ENCODE measurements at places on chromosomes 12 and 14.
A peak's percentile ranks its signal among the peaks of the same experiment; 100 is the strongest.

GRCh38 chr12:40691913-40692764 is at the start of gene CNTN1:
Gene CNTN1, plus strand, starts transcription at chr12:40692439.
- peak; percentile 68 for DNase-seq

GRCh38 chr12:100758083-100758482 is 36.5 kb upstream of the ANO4 start:
- DNase-seq, result no peak

- no peak for DNase-seq
Measured at GRCh38 chr12:67716817-67717216, 68.3 kb downstream of the DYRK2 start.

GRCh38 chr12:80400571-80400991 is 43.5 kb upstream of the PTPRQ start:
- no peak for DNase-seq

DNA sequence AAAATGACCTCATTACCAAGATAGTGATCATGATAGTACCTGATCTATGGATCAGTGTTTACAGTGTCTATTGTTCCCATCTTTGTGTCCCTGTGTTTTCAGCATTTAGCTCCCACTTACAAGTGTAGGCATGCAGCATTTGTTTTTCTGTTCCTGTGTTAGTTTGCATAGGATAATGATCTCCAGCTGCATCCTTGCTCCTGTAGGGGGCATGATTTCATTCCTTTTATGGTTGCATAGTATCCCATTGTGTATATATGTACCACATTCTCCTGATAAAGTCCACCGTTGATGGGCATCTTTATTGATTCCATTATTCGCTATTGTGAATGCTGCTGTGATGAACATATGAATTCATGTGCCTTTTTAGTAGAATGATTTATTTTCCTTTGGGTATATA is 215.4 kb upstream of the NAV3 start:
- DNase-seq, result no peak

GRCh38 chr12:13197526-13198143 is 1.1 kb downstream of the EMP1 start:
- no peak for DNase-seq

DNA sequence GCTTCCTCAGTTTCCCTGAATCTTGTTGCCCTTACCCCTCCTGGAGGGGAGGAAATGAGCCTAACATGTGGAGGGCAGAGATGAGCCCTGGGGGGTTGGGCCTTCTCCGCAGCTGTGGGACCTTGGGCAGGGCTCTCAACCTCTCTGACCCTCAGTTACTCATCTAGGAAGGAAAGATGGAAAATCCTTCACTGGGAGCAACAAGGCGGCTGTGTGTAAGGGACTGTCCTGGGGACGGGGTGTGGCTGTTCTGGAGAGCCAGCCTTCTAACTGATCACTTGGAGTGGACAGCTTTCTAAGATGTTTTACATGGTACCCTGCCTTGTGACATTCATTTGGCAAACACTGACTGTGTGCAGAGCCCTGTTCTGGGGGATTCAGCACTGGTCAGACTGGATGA is 14.7 kb downstream of the BEGAIN start:
- DNase-seq, result no peak

- DNase-seq, result no peak
Measured at GRCh38 chr12:3551976-3552725, 61.1 kb downstream of the PRMT8 start.

- no peak for DNase-seq
Measured at GRCh38 chr12:69396041-69396440, 36.5 kb downstream of the YEATS4 start.

DNA sequence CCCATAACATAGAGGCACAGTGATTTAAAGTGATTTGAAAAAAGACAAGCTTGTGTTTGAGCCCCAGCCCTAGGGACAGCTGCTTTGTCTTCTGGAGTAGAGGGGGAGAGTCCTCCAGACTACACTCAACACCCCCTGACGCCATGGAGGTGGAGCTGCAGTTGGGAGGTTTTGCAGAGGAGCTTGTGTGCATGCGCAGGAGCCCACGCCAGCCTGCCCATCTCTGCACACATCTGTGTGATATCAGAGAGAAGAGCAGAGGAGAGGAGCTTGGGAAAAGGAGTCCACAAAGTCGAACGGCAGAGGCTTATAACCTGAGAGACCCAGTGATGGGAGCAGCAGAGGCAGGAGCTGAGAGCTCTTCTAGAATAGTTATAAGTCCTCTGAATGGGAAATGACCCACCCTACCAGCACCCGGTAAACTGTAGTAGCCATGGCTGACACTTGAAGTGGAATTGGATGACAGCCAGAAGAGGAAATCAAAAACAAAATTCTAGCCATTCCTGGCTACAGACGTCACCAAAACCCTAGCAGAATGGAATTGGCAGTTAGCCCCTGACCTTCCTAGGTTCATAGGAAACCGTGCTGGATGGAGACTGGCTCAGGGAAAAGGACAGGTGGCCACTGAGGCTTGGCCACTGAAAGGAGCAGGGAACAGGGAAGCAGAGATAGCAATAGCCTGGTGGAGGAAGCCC is 185.1 kb upstream of the VASH1 start:
- no peak for DNase-seq

DNA sequence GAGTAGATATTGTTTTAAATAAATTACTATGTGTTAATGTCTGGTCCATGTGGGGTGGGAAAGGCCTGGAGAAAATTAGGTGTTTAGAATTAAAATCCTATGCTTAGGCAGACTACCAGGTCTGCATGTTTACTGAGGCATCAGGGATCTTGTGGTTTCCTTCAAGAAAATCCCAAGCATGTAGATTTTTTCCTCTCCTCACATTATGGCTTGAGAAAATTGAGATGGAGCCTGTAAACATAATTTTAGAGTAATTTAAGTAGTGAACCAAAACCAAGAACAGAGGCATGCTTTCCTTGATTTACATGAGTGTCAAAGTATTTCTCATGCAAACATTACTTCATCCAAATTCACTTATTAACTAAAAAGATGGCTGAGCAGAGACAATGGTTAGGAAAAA is 823.7 kb downstream of the AACS start:
- DNase-seq, result no peak

DNA sequence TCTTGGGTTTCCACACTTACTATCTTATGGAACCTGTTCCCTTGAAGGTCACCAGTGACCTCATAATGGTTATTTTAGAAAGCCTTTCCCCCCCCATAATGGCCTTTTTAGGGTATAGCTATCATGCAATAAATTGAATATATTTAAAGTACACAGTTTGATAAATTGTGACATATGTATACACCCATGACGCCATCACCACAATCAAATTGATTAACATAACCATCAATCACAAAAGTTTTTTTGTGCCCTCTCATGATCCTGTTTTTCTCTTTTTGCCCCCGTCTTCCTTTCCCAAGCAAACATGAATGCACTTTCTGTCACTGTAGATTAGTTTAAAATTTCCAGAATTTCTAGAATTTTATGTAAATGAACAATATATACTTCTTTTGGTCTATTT is 28.7 kb upstream of the OR4E1 start:
- no peak for DNase-seq

DNA sequence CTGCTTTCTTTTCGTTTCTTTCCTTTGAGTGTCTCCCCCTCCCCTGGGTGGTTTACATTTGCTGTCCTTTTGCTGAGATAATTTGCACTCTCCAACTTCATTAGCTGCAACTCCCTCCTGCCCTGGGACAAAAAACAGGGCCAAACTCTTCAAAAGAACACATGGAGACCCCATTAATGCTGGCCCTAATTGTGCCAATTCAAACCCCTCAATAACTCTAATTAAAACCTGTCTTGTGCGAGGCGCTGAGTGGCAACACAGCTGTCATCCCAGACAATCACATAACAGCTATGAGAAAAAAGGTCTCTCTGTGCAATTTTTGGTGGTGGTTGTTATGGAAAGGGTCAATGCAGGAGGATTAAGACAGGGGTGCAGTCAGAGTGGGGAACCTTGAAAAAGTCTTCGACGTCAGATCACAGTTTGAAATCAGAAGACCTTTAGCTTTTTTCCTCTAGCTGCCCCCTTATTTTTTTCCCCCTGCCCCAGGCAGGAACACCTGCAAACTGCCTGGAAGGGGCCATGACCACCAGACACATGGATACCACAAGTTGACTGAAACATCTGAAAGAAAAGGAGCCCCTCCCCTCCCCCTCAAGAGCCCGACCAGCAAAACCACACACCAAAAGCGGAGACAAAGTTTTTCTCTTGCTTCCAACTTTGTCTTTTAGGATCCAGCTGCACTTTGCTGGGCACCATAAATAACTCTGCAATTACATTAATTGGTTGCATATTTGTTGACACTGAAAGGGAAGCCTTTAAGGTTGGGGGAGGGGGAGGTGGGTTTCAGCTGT is 26.5 kb upstream of the SMOC1 start:
- DNase-seq, result no peak

DNA sequence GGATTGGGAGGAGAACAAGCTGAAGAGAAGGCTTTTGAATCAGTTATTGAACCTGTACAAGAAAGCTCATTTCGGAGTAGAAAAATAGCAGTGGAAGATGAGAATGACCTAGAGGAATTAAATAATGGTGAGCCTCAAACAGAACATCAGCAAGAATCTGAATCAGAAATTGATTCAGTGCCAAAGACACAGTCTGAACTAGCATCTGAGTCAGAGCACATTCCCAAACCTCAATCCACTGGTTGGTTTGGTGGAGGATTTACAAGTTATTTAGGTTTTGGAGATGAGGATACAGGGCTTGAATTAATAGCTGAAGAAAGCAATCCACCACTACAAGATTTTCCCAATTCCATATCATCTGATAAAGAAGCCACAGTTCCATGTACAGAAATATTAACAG is 13.5 kb downstream of the MIA2 start:
- DNase-seq, result no peak

- DNase-seq, result no peak
Measured at GRCh38 chr12:114673169-114673833, 10.7 kb downstream of the TBX3 start.

Measured in GM13976 (cell line).